Stimulated activated CD8-positive, alpha-beta memory T cell treated with anti-CD3 and anti-CD28 coated beads, Interleukin-7, amount 100 ng/mL, for 1 hour (primary cell): ENCODE measurements at places on chromosomes 1 and 21.

DNA sequence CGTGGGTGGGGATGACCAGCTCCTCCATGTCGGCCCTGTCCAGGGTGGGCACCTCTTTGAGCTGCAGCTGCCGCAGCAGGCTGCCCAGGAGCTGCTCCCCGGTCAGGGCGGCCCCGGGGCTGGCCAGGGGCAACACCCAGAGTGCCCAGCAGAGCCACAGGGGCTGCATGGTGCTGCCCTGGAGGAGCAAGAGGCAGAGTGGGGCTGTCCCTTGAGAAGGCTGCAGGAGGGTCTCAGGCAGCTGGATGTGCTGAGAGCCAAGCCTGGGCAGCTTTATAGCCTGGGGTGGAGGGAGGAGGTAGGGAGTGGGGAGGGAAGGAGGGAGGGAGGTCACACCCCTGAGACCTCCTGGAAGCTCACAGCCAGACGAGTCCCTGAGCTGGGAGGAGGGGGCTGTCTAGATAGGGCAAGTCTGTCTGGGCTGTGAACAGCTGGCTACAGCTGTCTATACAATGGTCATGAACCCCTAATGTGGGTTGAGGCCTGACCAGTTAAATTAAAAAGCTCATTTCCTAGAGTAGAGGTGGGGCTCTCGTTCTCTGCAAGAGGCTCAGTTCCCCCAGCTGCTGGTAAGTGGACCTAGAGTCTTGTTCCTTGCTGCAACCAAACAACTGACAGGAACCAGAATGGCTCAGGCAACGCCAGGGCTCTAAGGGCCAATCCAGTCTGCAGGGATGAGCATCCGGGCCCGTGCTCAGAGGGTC, at the start of gene LEFTY1:
Gene LEFTY1 (minus strand): TSS at position 249 of the 704 bp plus-strand sequence. CDS start 80 bp downstream, at position 169.
- DNase-seq: no peak

GRCh38 chr1:227378181-227378580, 59.9 kb upstream of the CDC42BPA start:
- no peak for DNase-seq

DNA sequence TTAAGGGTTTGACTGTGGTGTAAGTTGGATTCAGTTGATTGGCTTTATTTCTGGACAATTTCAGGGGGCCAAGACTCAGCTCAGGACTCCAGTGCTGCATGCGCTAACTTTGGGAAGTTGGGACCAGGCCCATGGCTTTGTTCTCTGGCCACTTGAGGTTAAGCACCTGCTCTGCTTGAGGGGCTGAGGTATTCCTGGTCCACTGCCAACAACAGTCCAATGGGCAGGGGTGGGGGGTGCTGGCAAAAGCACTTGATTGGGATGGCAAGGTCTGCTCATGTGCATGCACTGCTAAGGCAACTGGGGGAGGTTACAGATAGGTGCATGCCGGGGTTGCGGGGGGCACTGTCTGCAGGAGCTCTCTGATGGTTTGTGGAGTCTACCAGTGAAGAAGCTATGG, 52.6 kb upstream of the ASB17 start:
- no peak for DNase-seq

DNA sequence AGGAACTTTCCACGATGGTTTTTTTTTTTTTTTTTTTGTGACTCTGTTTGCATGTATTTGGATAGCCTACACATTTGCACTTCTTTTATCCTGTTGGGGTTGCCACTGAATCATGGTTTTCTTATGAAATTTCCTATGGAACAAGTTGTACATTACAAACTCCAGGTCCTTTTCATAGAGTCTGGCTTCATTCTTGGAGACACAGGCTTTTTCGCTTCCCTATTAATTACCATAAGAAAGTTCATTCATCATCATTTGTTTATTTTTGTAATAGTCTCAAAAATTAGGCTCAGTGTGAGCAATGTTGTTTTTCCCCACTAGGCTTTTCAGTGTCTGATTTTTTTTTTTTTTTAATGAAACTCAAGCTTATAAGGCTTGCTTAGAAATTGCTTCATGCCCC, 179.4 kb downstream of the FMN2 start:
- DNase-seq: no peak

DNA sequence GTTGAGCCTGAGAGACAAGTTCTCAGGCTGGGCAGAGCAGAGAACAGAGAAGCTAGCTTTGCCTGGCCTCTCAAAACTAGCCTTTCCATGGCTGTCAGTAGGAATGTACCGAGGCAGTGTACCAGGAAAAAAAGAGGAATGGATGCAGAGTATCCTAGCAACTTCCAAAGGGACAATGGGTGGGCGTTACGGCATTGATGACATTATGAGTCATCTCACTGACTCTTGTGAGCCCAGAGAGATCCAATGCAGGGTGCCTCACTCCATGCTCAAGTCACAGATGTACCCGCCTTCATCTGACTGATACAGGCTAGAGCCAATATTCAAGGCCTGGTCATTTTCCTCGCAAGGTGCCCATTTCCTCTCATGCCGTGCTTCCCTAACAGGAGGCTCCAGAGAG, 51.4 kb upstream of the C8B start:
- no peak for DNase-seq

DNA sequence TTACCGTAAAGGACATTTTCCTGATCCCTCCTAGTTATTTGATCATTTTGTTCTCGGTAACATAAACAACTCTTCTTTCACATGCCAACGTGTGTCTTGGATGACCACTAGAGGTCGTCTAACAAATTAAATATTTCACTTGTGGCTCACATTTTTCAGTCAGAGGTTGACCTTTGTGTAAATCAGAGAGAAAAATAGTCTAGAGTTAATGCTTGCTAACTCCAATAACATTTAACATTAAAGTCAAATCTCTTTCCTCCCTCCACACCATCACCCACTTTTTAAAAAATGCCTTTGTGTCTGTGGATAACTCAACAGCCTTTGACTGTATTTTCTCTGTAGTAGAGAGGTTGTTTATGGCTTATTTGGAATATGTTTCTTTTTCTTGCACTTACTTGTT, 220.5 kb upstream of the B3GALT2 start:
- DNase-seq: no peak

GRCh38 chr1:59057796-59058195, 239.1 kb upstream of the FGGY start:
- no peak for DNase-seq

DNA sequence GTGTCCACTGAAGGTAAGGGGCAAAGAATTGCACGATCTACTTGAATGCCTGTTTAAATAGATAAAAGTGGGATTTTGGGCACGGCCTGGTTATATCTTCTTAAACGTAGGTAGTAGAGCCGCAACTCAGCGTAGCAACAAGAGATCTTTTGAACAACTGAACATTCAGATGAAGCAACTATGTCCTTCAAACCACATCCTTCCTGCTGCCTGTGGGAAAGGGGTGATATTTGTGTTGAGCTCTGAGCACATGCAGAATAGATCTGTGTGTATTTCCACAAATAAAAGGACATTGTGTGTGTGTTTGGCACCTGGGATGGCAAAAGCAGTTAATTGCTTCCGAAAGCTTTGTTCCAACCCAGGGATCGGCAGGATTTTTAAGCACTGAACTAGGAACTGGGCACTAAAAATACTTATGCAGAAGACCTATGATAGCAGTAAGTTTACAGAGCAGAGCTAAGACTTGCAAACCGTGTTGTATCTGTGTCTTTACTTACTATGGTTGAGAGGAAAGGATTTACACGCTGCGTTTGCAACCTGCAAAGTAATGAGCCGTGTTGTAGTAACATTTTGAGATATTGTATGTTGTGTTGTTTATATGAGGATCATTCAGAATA, 333.4 kb downstream of the CHRM3 start:
- peak; percentile 1 for DNase-seq

DNA sequence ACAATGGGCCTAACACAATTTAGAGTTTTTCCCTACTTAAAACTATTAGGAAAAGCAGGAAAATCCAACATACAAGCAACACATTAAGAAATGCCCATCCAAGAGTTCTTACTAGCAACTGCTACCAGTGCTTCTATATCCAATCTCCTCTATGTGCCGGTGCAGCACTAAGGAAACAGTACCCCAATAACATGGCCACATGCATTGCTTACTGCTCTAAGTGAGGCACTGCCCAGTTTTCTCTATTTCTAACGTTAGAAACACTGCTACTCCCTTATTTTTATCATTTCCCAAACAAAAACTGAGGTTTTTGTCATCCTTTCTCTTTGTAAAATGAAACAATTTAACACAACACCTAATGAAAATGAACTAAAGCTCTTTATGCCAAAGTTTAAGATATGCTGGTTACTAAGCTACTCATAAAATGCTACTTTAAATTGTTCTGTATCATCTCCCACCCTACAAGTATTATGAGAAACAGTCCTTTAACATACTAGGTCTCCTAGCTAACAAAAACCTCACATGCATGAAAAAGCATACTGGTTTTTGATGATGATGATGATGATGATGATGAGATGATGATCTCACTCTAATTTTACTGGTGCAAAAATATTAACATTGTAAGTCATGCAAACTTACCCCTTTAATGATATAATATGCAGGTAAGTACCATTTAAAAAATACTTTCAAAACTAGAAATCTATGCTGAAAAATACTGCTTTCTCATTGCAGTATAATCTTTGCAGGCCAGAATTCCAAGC, 90.7 kb upstream of the TTC39A start:
- no peak for DNase-seq

DNA sequence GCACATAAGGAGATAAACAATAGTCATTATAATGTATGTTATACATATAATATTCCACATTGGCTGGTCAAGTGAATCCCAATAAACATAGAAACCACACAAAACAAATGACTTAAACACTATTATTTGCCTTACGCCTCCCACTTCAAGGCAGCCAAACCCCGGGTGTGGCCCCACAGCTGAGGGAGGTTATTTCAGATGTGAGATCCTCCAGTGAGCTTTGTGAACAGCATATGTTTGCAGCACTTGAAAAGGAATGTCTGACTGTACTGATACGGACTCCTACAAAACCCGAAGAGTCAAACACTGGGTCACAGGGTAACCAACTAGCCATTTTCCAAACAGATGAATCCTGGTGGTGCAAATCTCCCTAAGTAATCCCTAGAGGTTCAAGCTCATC, 27.1 kb upstream of the DISP1 start:
- no peak for DNase-seq

GRCh38 chr1:56557746-56558145, 21.6 kb downstream of the PLPP3 start:
- DNase-seq: no peak

GRCh38 chr1:242454262-242455051, 70.0 kb downstream of the PLD5 start:
- DNase-seq: no peak

DNA sequence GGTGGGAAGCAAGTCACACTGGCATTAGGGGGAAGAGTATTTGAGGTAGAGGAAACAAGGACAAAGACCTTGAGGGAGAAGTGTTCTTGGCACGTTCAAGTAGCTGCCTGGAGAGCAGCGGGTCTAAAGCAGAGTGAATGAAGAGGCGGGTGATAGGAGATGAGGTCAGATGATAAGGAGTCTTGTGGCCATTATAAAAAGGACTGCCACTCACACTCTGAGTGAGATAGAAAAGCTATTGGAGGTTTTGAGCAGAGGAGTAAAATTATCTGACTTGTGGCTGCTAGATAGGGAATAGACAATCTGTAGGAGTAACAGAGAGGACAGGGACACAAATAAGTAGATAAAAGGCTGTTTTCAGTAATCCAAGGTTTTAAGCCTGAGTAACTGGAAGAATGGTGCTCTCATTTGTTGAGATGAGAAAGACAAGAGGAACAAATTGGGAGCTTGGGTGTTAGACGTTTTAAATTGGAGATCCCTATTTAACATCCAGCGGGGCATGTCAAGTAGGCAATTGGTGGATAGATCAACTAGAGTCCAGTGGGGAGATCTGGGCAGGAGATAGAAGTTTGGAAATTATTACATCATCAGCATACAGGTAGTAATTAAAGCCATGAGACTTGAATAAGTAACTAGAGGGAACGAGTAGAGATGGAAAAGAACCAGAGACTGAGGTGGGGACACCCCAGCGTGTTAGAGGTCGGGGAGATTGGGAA, 43.7 kb downstream of the HENMT1 start:
- no peak for DNase-seq
